ENCODE measurements at places on chromosomes 3 and 15.

GRCh38 chr3:114554731-114555130 lies 260.9 kb downstream of the TIGIT start:
- no peak for DNase-seq

DNA sequence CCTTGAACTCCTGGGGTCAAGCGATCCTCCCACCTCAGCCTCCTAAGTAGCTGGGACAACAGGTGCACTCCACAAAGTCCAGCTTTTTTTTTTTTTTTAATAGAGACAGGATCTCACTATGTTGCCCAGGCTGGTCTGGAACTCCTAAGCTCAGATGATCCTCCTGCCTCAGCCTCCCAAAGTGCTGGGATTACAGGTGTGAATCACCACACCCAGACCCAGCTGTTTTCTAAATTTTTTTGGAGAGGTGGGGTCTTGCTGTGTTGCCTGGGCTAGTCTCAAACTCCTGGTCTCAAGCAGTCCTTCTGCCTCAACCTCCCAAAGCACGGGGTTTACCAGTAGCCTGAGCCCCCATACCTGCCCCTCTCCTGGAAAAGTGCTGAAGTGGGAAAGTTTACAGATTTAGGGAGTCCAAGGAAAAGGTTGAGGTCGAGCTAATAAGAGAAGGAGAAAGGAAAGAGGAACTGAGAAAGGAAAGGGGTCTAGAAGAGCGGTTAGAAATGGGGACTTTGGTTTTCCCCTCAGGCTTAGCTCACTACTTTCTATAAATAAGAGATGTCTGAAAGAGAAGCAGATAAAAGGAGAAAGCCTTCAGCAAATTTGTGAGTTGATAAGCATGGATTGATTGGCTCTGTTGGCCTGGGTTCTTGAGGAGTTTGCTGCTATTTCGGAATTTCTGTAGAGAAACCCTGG lies 23.6 kb downstream of the UBE2E1 start:
- no peak for DNase-seq

- DNase-seq: no peak
Observed at GRCh38 chr3:152472672-152472954, 203.9 kb downstream of the MBNL1 start.

DNA sequence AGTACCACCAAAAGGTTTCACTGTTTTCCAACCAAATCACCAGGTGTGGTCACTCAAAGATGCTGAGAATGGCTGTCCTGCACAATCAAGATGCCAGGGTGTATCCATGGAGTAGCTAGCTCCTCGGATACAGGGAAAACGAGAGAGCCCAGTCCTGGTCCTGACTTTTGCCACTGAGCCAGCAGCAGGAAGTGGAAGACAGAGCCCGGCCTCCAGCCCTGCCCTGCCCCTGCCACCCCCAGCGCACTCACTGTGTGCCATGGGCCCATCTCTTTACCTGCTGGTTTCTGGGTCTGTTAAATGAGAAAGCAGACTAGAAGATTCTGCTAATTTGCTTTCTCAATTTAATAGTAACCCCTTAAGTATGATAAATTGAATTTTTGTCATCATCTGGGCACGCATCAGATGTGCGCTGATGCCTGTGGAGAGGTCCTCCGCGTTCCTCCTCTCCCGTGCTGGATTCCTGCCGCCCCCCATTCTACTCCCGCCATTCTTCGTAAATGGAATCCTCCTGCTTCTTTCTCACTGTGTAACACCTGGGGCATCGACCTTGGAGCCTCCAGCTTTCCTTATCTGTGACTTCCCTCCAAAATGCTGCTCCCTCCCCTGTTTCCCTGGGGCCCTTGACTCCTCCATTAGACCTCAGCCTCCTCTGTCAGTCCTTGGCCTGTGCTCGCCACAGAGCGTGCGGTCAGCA lies 18.0 kb downstream of the TNFAIP8L3 start:
- no peak for DNase-seq

DNA sequence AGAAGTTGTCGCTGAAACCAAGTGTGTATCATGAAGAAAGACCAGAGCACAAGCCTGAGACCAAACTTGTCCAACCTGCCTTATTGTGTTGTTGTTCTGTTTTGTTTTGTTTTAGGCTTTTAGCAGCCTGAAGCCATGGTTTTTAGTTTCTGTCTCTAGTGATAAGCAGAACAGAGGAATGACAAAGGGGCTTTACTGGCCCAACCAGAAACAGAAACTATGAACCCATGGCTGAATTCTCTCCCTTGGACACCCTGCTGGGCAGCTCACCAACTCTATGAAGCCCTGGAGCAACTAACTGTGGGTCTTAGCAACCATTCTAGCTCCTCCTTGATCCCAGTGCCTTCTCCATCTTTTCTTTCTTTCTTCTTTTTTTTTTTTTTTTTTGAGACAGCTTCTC lies 30.3 kb downstream of the HCLS1 start:
- no peak for DNase-seq

DNA sequence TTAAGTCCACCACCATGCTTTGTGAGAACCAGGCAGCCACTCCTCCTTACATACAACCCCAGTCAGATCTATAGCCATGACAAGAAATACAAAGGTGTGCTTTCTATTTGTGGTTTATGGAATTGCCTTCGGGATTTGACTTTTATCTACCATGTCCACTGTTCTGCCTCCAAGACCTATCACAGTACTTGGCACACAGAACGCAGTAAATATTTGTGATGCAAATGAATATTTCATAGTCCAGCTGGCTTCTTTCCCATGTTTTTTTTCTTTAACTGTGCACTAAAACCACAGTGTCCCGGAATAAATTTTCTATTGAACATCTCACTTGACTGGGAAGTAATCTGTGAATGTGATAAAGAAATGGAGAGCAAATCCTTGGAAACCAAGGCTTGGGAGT lies 314.7 kb downstream of the RORA start:
- no peak for DNase-seq

DNA sequence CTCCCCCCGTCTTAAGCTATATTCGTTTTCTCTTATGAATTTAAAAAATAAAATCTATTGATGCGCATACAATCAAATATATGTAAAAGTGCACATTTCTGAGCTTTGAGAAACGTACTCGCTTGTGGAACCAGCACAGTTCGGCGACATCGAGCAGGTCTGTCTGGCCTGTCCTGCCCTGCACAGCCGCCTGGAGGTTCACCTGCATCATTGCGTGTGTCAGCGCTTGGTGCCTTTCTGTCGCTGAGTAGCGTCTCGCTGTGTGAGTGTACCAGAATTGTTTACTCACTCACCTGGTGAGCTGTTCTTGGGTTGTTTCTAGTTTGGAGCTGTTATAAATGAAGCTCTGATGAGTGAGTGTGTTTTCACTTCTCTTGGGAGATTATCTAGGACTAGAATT lies 104.0 kb downstream of the VGLL4 start:
- no peak for DNase-seq

- no peak for DNase-seq
Observed at GRCh38 chr15:96272427-96272826, 58.1 kb upstream of the NR2F2 start.

DNA sequence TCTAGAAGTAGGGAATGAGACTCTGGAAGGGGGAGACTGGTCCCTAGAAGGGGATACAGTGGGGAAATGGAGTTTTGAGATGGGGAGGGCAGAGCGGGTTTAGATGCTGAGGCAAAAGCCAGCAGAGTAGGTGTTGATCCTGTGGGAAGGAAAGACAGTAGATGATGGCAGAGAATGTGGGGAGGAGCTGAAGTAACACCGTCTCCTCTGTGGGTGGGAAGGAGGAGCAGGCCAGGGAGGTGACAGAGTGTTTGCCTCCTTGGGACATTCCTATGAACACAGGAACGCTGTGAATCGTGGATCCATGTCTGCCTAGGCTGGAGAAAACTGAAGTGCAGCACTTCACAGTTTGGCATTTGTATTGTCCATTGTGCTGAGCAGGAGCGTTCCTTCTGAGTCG lies 20.4 kb downstream of the GRK7 start:
- DNase-seq: no peak

GRCh38 chr3:123780656-123781055 lies 103.5 kb downstream of the MYLK start:
- no peak for DNase-seq

- DNase-seq: no peak
Observed at GRCh38 chr15:74616996-74617395, 1.4 kb downstream of the CLK3 start.

- no peak for DNase-seq
Observed at GRCh38 chr15:100663086-100663914, 60.9 kb downstream of the ASB7 start.

GRCh38 chr3:126155280-126155640 lies 25.1 kb downstream of the ALDH1L1 start:
- DNase-seq: no peak

GRCh38 chr3:97689962-97690361 lies 74.6 kb upstream of the ARL6 start:
- no peak for DNase-seq

- DNase-seq: no peak
Observed at GRCh38 chr15:85692873-85693272, 101.9 kb downstream of the KLHL25 start.

- no peak for DNase-seq
Observed at GRCh38 chr3:52472239-52473000, 17.0 kb downstream of the NISCH start.

DNA sequence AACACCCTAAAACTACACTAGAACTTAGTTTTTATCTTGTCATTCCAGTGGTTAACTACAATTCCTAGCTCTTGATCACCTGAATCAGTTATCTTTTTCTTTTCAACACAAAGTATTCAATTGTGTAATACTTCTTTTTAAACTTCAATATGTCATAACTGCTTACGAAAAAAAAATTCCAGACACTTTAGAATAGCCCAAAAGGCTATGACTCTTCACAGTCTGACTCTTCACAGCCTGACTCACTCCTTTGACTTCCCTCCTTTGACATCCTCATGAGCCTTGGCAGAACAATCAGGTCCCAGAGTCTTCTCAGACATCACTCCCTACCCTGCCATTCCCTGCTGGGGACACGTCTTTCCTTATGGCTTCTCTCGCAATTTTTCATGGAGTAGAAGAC lies 727.1 kb downstream of the ROBO1 start:
- no peak for DNase-seq

- DNase-seq: no peak
Observed at GRCh38 chr3:107662586-107662985, 139.8 kb downstream of the BBX start.

GRCh38 chr3:45689787-45690145 lies 570 bp downstream of the SACM1L start:
- no peak for DNase-seq

GRCh38 chr3:36214460-36214859 lies 165.8 kb upstream of the STAC start:
- DNase-seq: no peak

DNA sequence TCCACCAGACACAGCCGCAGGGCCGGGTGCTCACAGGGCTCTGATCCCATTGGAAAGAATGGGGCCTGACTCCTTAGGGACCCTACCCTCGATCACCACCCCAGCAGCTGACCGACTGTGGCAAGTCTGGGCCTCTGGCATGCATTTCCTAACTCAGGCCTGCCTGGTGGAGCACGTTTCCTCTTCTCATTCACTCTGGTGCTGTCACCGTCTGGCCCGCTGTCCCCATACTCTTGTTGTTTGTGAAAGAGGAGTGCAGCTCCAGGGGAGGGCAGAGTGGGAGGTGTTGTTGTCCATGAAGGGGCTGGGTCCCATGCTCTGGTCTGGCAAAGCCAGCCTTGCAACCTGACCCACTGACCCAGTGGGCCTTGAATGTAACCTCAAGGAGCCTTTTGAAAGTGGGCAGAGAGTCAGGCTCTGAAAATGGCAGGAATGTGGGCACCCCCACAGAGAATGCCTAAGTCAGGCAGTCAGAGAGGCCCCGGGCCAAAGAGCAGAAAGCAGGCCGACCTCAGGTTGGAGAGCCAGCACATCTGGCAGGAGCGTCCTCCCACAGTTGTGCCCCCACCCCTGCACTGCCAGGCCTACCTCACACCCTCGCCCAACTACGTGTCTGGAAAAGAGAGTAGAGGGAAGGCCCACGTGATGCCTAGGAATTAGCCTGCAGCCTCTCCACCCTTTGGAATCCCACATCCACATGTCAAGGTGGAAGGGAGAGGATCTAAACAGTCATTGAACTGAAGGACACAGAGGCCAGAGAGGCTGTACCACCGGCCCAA lies 10.9 kb downstream of the SEMA7A start:
- no peak for DNase-seq

DNA sequence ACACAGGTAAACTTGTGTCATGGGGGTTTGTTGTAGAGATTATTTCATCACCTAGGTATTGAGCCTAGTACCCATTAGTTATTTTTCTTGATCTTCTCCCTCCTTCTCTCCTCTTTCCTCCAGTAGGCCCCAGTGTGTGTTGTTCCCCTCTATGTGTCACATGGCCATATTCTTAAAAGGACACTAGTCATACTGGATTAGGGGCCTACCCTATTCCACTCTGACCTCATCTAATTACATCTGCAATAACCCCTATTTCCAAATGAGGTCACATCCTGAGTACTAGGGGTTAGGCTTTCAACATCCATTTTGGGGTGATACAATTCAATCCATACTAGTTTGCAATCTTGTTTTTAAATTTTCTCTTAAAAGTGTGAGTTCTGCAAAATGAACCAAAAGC lies 142.8 kb downstream of the IMPG2 start:
- no peak for DNase-seq

DNA sequence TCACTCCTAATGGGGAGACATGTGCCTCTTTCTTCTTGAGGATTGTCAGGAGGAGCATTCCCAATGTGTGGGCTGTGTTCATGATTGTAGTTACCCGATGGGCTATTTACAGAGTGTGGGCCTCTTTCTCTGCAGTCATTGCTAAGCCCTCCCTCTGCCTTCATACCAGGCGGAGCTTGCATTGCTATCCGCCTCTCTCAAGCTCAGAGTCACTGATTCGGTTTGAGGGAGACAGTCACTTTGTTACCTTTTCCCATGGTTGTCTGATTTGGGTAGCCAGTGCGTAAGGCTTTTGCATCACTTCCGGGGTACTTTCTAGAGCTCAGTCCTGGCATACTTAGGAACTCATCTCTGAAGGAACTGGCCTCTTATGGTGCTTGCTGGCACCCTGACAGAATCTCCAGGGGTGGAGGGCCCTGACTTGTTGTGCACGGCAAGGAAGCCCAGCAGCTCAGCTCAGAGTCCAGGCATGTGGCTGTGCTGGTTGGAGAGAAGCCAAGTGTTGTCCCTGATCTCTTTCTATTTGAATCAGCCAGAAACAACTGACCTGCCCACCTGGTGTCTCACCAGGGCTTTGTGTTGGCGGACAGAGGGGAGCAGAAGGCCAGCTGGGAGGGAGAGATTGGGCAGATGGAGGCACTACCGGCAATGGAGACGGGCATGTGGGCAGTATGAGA lies 79.8 kb downstream of the EPHB1 start:
- DNase-seq: no peak

DNA sequence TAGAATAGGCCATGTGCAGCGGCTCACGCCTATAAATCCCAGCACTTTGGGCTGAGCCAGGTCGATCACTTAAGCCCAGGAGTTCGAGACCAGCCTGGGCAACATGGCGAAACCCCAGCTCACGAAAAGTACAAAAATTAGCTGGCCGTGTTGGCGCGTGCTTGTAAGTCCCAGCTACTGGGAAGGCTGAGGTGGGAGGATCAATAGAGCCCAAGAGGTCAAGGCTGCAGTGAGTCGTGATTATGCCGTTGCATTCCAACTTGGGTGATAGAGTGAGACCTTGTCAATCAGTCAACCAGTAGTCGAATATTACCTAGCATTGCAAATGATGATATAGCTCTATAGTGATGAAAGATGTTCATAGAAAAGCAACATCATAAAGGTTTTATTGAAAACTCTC lies 51.9 kb downstream of the USP8 start:
- no peak for DNase-seq

Measured in stimulated activated CD4-positive, alpha-beta T cell treated with anti-CD3 and anti-CD28 coated beads, Interleukin-15, amount 100 ng/mL, for 1 hour (primary cell).